Esophagus mucosa (tissue), 1 donor: ENCODE measurements at places on chromosomes 16 and 17. TPM values are rescaled to one million over a fixed set of nuclear protein-coding genes. Genes with fewer than 3 reads are reported as not detected.

- no peak for ATAC-seq
These were observed 34.3 kb upstream of the ERCC4 start for GRCh38 chr16:13885700-13886099.

DNA sequence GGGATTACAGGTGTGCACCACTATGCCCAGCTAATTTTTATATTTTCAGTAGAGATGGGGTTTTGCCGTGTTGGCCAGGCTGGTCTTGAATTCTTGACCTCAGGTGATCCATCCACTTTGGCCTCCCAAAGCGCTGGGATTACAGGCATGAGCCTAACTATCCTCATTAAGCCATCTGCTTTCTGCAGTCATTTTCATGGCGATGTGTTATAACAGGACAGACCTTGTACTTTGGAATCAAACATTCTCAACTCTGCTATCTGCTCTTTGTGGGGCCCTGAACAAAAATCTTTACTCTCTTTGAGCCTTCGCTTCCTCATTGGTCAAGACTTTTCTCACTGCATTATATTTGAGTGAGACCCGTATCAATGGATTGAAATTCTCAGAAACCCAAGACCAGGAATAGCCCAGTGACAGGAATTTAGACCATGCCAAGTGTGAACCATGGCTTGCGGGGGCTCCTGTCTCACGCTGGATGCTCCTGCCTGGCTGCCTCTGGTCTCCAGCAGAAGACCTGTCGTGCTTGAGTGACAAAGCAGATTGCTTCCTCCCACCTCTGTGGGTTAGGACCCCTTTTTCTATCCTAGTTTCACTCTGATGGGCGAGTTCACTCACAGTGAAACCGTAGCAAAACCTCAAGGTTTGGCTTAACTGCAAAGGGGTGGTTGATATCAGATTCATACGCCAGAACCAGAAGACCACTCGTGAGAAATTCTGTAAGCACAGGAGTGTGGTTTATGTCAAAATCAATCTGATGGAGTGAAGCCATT, 519.1 kb downstream of the MAF start:
- ATAC-seq = no peak

DNA sequence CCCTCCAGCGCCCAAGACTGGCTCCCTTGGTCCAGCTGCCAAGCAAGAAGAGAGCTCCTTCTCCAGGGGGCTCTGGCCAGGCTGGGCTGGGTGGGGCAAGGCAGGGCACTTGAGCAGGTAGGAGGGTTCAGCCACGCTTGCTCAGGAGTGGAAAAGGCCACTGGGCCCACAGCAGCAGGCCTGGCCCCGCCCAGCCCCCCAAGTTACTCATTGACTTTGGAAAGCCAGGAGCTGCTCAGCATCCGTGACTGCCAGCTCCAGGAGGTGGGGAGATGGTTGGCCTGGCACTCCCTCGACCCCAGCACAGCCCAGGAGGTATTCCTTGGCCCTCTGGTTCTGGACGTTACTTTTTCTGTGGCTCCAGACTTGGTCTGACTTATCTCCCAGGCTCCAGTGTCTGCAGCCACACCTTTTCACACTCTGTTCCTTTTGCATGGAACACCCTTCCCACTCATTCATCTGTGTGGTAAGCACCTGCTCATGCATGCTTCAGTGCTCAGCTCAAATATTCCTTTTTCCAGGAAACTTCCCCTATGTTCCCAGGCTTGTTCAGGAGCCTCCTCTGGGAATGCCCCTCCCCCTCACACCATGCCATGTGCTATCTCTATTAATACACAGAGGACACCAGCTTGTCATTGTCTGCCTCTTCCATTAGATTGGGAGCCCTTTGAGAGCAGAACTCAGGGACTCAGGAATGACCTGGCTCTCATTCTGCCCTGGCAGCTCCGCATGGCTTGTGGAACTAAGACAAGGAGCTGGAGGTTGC, at the start of gene CDH16:
TSS of gene CDH16 (minus strand) at position 83 of the 766 bp plus-strand sequence. CDS start 820 bp downstream, outside the sequence.
- peak; percentile 9 for ATAC-seq

- no peak for ATAC-seq
These were observed 1.5 kb downstream of the GSDMB start for GRCh38 chr17:39916918-39917317.

- ATAC-seq = peak; percentile 62
These were observed 40.1 kb downstream of the CPNE2 start for GRCh38 chr16:57132470-57132869.

GRCh38 chr16:84478172-84478947, 26.1 kb downstream of the MEAK7 start:
- ATAC-seq = peak; percentile 52

- ATAC-seq = peak; percentile 26
These were observed at the start of gene HOXB5 for GRCh38 chr17:48593126-48593829. Gene HOXB5, minus strand, starts transcription at chr17:48593779. Its CDS starts 97 bp downstream, at chr17:48593682.

GRCh38 chr16:16908077-16908476, 529.1 kb downstream of the NPIPA7 start:
- no peak for ATAC-seq

DNA sequence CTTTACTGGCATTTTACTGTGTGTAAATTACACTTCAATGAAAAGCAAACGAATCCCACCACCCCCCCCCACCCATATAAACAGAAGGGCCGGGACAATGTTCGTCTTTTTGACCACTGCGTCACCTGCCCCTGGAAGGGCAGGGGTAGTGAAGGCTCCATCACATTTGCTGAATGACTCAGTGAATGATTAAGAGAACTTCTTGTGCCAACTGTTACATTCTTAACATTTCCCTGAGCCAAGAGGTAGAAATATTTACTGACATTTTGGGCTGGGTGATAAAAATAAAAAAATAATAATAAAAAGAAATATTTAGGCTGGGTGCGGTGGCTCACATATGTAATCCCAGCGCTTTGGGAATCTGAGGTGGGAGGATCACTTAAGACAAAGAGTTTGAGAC, 24.1 kb downstream of the C16orf96 start:
- no peak for ATAC-seq

GRCh38 chr17:61486135-61487120, 34.2 kb downstream of the TBX4 start:
- ATAC-seq = no peak

DNA sequence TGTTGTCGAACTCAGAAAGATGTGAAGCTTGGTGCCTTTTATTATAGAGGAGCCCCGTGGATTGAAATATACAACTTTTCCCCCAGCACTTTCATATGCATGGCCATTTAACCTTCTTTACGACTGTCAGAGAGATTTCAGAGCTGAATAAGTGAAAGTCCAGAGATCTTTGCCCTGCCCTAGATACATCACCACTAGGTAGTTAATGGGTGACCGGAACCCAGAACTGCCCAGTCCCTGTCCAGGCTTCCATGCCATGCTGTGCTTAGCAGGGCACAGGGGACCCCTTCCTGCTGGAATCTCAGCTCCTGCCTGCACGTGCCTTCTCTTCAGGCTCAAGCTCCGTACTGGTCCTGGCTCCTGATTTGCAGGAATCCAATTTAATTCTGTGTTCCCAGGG, 32.2 kb downstream of the SRL start:
- ATAC-seq = no peak

DNA sequence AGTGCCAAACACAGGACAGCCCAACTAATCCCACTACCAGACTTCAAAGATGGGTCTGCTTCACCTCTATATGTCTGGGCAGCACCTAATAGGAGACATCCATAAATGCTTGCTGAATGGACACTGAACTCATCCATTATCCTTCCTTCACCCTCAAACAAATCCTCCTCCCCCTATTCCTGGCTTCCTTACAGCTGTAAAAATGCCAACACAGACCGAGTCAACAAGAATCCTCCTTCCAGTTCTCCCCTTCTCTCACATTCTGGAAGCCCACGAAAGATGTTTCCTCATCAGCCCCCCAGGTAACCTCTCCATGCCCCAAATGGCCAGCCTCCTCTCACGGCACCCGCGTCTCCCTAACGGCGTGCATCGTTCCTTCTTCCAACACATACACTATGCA, 12.3 kb downstream of the PELP1 start:
- ATAC-seq = no peak

- ATAC-seq = no peak
These were observed 44.6 kb upstream of the GSE1 start for GRCh38 chr16:85568519-85568918.

- ATAC-seq = no peak
These were observed 226.3 kb downstream of the CBLN1 start for GRCh38 chr16:49055291-49055690.

DNA sequence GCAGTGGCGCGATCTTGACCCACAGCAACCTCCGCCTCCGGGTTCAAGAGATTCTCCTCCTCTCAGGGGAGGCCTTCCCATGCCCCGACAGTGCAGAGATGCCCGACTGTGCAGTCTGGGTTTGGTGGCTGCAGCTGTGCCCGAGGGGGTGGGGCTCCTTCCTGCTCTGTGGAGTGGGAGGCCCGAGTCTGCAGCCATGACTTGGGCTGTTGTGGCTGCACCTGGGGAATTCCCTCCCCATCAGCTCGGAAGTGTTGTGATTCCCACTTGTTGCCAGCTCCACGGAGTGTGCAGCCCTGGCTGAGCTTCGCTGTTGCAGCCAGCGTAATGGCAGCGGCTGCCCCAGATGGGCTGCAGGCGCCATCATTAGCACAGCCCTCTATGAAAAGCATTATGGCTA, 66.4 kb upstream of the SMIM36 start:
- peak; percentile 53 for ATAC-seq

GRCh38 chr16:69865701-69866100, 85.4 kb upstream of the CLEC18A start:
- ATAC-seq = no peak

GRCh38 chr17:33373273-33373672, 80.2 kb upstream of the ASIC2 start:
- ATAC-seq = no peak

DNA sequence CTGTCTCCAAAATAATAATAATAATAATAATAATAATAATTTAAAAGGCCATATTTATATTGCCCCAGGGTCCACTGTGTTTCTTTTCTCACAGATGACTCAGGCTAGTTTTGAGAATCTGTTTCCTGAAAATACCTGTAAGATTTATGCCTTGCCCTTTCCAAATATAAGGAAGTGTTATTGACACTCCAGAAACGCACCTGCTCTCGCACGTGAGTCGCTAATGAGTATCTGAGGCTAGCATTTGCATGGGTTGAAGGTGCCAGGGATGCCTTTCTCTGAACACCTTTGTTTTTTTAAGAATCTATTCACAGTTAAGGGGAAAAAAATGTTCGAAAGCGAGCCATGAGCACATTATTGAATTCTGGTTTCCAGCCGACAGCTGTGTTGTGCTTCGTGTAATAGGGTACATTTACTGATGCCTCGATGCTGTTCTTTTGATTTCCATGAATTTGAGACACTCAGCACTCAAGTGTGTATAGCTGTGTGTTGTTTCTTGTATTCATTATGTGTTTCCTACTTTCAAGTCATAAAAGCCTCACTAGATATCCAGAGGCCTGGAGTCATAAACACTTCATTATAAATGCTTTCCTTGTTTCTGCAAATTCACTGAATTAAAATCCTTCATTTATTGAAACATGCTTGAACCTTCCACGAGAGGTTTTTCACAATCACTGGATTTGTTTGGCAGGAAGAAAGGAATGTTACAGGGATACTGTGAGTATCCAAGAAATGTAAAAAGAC, 45.0 kb upstream of the NOL11 start:
- ATAC-seq = no peak

- ATAC-seq = peak; percentile 80
These were observed 10.9 kb downstream of the COG4 start for GRCh38 chr16:70512456-70512855.

DNA sequence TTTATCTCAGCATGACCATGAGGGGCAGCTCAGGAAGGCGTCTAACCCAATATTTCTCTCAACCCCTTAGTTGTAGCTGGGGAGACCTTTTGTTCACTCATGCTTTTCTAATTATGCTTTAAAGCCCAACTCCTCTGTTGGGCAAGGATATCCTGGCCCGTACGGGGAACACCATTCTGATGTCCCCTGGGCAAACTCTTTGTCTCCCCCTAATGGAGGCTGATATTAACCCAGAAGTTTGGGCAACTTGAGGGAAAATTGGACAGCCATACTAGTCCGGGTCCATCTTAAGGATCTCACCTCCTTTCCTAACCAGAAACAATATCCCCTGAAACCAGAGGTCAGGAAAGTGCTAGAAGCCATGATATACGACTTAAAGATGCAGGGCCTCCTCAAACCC, 143.7 kb upstream of the COX10 start:
- no peak for ATAC-seq

DNA sequence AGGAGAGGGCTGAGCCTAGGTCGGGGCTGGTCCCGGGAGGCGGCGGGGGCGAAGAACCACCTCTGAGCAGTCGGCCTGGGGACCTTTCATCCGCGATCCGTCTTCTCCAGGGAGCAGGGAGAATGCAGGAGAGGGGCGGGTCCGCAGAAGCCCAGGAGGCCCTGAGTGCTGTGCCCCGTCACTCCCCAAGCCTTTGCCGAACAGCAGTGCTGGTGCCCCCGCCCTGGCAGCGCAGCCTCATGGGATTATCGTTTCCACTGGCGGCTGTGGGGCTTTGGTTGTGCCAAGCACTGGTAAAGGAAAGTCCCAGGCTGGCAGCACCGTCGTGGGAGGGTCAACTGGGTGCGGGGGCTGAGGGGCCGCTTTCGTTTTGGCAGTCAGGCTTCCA, 631 bp downstream of the TBL3 start:
- peak; percentile 51 for ATAC-seq

DNA sequence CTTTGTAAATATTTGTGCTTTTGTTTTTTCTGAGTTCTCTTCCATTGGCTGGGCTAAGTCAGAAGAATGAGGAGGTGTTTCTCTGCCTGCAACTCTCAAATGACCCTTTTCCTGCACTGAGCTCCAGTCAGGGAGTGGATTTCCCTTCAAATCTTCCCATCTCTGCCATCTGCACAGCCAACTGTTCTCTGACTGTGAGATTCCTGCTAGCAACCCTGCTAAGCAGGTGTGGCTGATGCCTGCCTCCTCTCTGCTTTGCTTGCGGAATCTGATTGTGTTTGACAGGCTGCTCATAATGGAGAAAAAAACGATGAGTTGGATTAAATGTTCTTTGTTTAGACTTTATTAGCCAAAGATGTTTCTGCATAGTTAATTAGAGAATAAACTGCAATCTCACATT, 519.8 kb downstream of the TMEM114 start:
- ATAC-seq = no peak

DNA sequence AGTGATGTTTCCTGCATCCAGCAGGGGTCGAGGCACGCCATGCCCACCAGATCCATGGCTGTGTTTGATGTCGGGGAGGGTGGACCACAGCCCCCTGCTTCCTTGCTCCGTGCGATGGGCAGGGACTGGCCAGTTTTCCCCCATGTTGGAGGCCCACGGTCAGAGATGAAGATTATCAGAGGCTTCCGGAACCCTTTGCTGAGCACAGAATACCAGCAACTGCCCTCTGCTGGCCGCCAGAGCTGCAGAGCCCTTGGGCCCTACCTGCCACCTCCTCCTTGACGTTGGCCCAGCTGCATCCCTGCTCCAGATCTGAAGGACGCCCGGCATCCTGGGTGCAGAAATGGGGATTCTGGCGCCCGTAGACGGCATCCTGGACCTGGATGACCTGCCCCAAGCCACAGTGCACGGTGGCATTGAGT, 23.7 kb upstream of the BCO1 start:
- peak; percentile 26 for ATAC-seq

GRCh38 chr16:84593825-84594724, 23.8 kb downstream of the COTL1 start:
- peak; percentile 68 for ATAC-seq

The ANKFN1 gene
- not detected for total RNA-seq

The EFCAB5 gene
- total RNA-seq = not detected

The ARL5C gene
- not detected for total RNA-seq

The SERPINF2 gene
- total RNA-seq = 2.7 TPM

The SPECC1 gene
- total RNA-seq = 13.8 TPM

The GSG1L gene
- total RNA-seq = not detected

The ZFP90 gene
- 12.0 TPM for total RNA-seq
